ENCODE measurements at places on chromosomes 7 and 10. TPM values are rescaled to one million over a fixed set of nuclear protein-coding genes. Genes with fewer than 3 reads are reported as not detected.
A peak's percentile ranks its signal among the peaks of the same experiment; 100 is the strongest.

DNA sequence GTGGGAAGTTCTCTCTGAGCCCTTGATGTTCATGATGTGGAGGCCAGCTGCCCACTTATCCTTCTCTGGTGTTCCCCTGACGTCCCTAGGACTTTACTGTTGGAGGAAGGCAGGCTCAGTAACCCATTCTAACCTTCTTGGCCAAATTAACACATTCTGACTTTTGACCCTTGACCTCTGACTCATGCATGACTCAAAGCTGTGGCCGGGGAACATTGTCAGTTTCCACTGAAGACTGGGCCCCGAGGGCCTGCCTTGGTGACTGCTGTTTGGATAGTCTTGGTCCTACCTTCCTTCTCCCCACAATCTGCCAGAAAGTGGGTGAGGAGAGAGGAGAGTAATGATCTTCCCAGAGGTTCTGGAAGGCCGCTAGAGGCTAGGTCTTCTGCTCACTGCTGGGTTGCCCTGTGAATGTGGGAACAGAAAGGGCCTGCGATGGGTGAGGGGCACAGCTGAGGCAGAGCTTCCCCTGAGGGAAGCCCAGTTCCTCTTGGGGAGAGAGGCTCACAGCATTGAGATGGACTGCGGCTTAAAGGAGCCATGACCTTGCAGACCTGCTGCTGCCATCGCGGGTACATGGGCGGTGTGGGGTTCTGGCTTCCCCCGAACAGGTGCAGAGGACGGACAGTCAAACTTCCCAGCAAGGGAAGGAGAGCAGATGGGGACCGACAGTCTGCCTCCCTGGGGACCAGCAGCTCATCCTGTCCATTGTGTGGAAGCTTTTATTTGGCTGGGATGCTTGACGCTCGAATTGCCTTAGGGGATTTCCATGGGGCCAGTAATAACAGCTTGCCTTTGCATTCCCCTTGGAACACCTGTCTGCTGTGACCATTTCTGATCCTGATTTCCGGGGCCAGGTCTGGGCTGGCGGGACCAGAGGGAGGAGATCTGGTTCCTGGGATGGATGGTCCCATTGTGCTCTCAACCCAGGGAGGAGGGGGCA, 43.8 kb downstream of the ADAMTS14 start:
- peaks cover 12% of the 10 kb centered on the region for H3K4me1 ChIP-seq
- peak overlapping the region; percentile 42 for H3K27ac ChIP-seq
- H3K4me3 ChIP-seq = no peak overlapping the region
- H3K36me3 ChIP-seq = no peaks in the 10 kb centered on the region
- DNase-seq = no peak

The CLIP2 gene
- 2.1 TPM for total RNA-seq

- no peak overlapping the region for H3K27ac ChIP-seq
- no peaks in the 10 kb centered on the region for H3K36me3 ChIP-seq
- H3K27me3 ChIP-seq = no peaks in the 10 kb centered on the region
- no peaks in the 10 kb centered on the region for H3K4me1 ChIP-seq
- no peak for DNase-seq
Measured at GRCh38 chr10:108052981-108053380, 888.5 kb upstream of the SORCS1 start.

DNA sequence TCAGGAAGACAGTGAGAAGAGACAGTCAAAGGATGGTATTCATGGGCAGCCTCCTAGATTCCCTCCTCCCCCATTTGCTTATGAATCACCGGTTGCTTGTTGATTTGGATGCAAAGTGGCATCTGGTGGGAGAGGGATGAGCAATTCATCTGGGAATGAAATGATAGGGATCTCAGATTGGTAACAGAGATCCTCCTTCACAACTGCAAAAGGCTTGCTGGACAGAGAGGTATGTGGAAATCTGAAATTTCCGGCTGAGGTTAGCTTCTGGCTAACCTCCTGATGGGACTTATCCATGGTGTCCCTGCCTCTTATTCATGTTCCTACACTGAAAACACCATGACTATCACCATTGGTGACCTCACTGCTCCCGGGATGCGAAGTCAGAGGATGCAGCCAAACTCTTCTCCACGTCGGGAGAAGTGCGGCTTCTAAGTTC, 48.4 kb upstream of the PODXL start:
- no peak overlapping the region for H3K27ac ChIP-seq
- H3K4me1 ChIP-seq = no peaks in the 10 kb centered on the region
- DNase-seq = no peak
- H3K4me3 ChIP-seq = no peak overlapping the region
- no peaks in the 10 kb centered on the region for H3K36me3 ChIP-seq

DNA sequence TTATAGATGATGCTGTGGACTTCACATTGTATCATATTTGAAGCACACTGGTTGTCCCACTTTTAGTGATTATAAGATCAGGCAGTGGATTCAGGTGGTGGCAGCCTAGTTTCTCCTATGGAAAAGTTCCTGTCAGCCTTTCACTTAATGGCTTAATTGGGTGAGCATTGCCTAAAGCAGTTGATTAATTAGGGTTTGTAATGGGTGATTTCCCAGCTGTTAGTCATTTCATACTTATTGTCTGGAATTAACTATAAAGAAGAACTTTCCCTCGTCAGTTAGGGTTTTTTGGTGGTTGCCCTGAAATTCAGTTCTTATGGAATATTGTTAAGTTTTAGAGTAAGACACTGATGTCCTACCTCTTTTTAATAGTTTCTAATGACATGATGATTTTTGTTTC, 78.8 kb downstream of the SLC25A40 start:
- H3K4me1 ChIP-seq = no peaks in the 10 kb centered on the region
- DNase-seq = no peak
- no peak overlapping the region for H3K4me3 ChIP-seq
- H3K36me3 ChIP-seq = no peaks in the 10 kb centered on the region
- H3K27me3 ChIP-seq = peaks cover 12% of the 10 kb centered on the region

The ADK gene
- total RNA-seq = 64.5 TPM

DNA sequence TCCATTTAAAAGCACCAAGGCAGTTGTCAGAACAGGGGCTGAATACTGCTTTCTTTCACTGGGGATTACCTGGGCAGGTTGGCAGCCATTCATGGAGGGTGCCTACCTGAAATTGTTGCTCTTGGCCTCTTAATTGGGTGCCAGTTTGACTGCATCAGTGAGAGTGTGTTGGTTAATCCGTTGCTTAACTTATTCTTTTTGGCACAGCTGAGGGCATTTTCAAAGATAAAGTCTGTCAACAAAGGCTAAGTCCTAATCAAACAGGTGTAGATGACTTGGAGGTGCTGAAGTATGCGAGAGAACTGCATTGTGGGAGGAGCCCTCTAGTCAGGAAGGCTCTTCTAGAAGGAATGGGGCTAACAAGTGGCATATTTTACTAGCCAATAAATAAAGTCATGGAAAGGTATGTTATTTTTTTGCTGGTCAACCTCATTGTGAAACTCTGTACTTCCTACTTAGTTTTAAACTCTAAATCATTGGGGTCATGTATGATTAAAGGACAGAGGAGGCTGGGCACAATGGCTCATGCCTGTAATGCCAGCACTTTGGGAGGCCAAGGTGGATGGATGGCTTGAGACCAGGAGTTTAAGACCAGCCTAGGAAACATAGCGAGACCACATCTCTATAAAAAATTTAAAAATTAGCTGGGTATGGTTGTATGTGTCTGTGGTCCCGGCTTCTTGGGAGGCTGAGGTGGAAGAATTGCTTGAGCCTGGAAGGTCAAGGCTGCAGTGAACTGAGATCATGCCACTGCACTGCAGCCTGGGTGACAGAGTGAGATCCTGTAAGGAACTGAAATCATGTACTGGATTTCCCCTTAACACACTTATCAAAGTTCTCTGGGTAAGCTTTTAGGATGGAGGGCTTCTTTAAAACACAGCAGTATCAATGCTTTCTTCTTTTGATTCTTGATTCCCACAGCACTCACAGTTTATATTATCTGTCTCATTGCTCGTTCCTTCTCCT, 134.1 kb downstream of the LRMDA start:
- no peak overlapping the region for H3K27ac ChIP-seq
- H3K36me3 ChIP-seq = no peaks in the 10 kb centered on the region
- H3K27me3 ChIP-seq = no peaks in the 10 kb centered on the region
- DNase-seq = no peak
- no peaks in the 10 kb centered on the region for H3K4me1 ChIP-seq

- peaks cover 2% of the 10 kb centered on the region for H3K4me1 ChIP-seq
- H3K36me3 ChIP-seq = no peaks in the 10 kb centered on the region
- H3K27ac ChIP-seq = no peak overlapping the region
- no peak for DNase-seq
- no peak overlapping the region for H3K4me3 ChIP-seq
Measured at GRCh38 chr7:80288175-80289122, 153.8 kb downstream of the GNAI1 start.

The CCL24 gene
- total RNA-seq = not detected

- H3K36me3 ChIP-seq = peaks cover 14% of the 10 kb centered on the region
- DNase-seq = no peak
- no peak overlapping the region for H3K4me3 ChIP-seq
- no peak overlapping the region for H3K27ac ChIP-seq
Measured at GRCh38 chr10:132690401-132690800, 95.5 kb downstream of the NKX6-2 start.

GRCh38 chr10:35206274-35206673, 79.6 kb downstream of the CREM start:
- peaks cover 67% of the 10 kb centered on the region for H3K4me1 ChIP-seq
- H3K4me3 ChIP-seq = no peak overlapping the region
- no peak for DNase-seq
- H3K27me3 ChIP-seq = no peaks in the 10 kb centered on the region
- peak overlapping the region; percentile 55 for H3K27ac ChIP-seq

DNA sequence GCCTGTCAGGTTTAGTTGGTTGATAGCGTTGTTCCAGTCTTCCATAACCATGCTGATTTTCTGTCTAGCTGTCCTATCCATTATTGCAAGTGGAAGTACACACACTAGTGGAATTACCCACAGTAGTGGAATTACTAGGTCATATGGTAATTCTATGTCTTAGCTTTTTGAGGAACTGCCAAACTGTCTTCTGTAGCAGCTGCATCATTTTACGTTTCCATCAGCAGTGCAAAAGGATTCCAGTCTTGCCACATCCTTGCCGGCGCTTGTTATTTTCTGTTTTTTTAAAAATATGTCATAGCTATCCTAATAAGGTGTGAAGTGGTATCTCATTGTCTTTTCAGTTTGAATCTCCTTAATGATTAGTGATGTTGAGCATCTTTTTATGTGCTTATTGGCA, 17.2 kb upstream of the RHBDD2 start:
- no peak overlapping the region for H3K4me3 ChIP-seq
- H3K27ac ChIP-seq = no peak overlapping the region

- no peaks in the 10 kb centered on the region for H3K4me1 ChIP-seq
- no peak for DNase-seq
- no peak overlapping the region for H3K4me3 ChIP-seq
- H3K27me3 ChIP-seq = peaks cover 37% of the 10 kb centered on the region
- no peak overlapping the region for H3K27ac ChIP-seq
Measured at GRCh38 chr10:100100651-100101184, 19.0 kb upstream of the CPN1 start.

The CCZ1 gene
- 112 TPM for total RNA-seq

- no peak for DNase-seq
- no peaks in the 10 kb centered on the region for H3K4me1 ChIP-seq
- no peak overlapping the region for H3K4me3 ChIP-seq
- peaks cover 10% of the 10 kb centered on the region for H3K36me3 ChIP-seq
- no peak overlapping the region for H3K27ac ChIP-seq
Measured at GRCh38 chr7:102453319-102453718, 11.3 kb downstream of the ALKBH4 start.

- H3K36me3 ChIP-seq = no peaks in the 10 kb centered on the region
- DNase-seq = no peak
- no peak overlapping the region for H3K27ac ChIP-seq
- H3K4me3 ChIP-seq = no peak overlapping the region
Measured at GRCh38 chr10:132043861-132044695, 21.7 kb upstream of the JAKMIP3 start.

DNA sequence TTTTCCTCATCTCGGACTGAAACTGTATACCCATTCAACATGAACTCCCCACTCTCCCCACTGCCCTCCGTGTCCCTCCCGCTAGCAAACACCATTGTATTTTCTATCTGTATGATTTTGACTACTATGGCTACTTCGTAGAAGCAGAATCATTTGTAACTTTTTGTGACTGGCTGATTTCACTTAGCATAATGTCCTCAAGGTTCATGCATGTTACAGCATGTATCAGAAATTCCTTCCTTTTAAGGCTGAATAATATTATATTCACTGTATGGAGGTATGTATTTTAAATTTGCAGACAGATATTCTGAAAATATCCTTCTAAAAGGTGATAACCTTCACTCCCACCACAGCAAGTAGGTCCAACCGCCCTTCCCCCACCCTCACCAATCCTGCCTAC, 42.9 kb upstream of the MMD2 start:
- H3K4me3 ChIP-seq = no peak overlapping the region
- no peak for DNase-seq
- no peaks in the 10 kb centered on the region for H3K27me3 ChIP-seq
- H3K36me3 ChIP-seq = peaks cover 60% of the 10 kb centered on the region
- H3K27ac ChIP-seq = no peak overlapping the region
- H3K4me1 ChIP-seq = peaks cover 9% of the 10 kb centered on the region

- no peaks in the 10 kb centered on the region for H3K4me1 ChIP-seq
- no peaks in the 10 kb centered on the region for H3K27me3 ChIP-seq
- H3K27ac ChIP-seq = no peak overlapping the region
Measured at GRCh38 chr10:129533281-129533680, 66.2 kb downstream of the MGMT start.

The COL28A1 gene
- not detected for total RNA-seq

The PDZD7 gene
- total RNA-seq = 0.64 TPM

DNA sequence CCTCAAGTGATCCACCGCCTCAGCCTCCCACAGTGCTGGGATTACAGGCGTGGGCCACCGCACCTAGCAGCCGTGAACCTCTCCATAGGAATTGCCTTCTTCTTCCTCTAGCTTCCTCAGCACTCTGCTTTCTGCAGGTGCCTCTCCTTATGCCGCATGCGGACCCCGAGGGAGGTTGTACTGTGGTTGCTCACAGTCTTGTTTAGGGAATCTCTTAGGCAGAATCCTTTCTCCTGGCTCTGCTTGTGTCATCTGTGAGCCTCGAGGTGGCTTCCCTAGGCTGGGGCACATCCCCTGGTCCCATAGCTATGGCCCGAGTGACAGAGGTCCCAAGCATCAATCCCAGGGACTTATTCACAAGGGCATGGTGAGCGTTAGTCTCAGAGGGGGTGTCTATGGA, 33.2 kb upstream of the GIMAP8 start:
- no peak overlapping the region for H3K27ac ChIP-seq
- H3K27me3 ChIP-seq = peaks cover 2% of the 10 kb centered on the region
- no peaks in the 10 kb centered on the region for H3K36me3 ChIP-seq
- peaks cover 10% of the 10 kb centered on the region for H3K4me1 ChIP-seq
- DNase-seq = no peak

Measured in activated T-helper 2 cell treated with anti-CD3 and anti-CD28 coated beads, Interferon-gamma antibody, Interleukin-2, Interleukin-4, amounts not matched to agents 10 μg/mL and 5 μg/mL and 100 μg/mL, durations not matched to agents 14 hours and 24 hours and 36 hours (primary cell).